ENCODE measurements at places on chromosomes 12 and 14. TPM values are rescaled to one million over a fixed set of nuclear protein-coding genes. Genes with fewer than 3 reads are reported as not detected.

Gene CPNE6
- 3.3 TPM for total RNA-seq

Gene KRT80
- not detected for total RNA-seq

Gene GARIN6
- not detected for total RNA-seq

Gene TAS2R7
- total RNA-seq = not detected

Gene SLC16A7
- 38.8 TPM for total RNA-seq

Gene CD163L1
- 0.54 TPM for total RNA-seq

Gene KCNMB4
- total RNA-seq = 6.4 TPM

Gene RND1
- 0.36 TPM for total RNA-seq

Gene KRT72
- total RNA-seq = not detected

Gene ZDHHC22
- total RNA-seq = 0.49 TPM

Gene KRT3
- total RNA-seq = not detected

Gene TCTN2
- total RNA-seq = 11.6 TPM

Gene TPH2
- 0.55 TPM for total RNA-seq

Gene ARHGAP9
- 16.3 TPM for total RNA-seq

Gene RPL10L
- not detected for total RNA-seq

Gene TSPAN9
- 19.1 TPM for total RNA-seq

Gene TOMM20L
- not detected for total RNA-seq

Gene FAM181A
- total RNA-seq = not detected

Gene RNASE12
- not detected for total RNA-seq

Gene C14orf119
- total RNA-seq = 38.9 TPM

Gene FAM177A1
- total RNA-seq = 44.2 TPM

Gene NRL
- total RNA-seq = 0.82 TPM

Gene OR4E2
- total RNA-seq = not detected

Gene ACADS
- total RNA-seq = 40.3 TPM

Gene KRT73
- not detected for total RNA-seq

Gene IL23A
- not detected for total RNA-seq

Gene RNFT2
- total RNA-seq = 4.3 TPM

Gene HOTAIR
- total RNA-seq = not detected

Data from sigmoid colon (tissue), 7 donors.